ENCODE measurements at places on chromosomes 1 and 21.

GRCh38 chr1:99849413-99849743 is 783 bp upstream of the AGL start:
- peak; percentile 8 for DNase-seq

DNA sequence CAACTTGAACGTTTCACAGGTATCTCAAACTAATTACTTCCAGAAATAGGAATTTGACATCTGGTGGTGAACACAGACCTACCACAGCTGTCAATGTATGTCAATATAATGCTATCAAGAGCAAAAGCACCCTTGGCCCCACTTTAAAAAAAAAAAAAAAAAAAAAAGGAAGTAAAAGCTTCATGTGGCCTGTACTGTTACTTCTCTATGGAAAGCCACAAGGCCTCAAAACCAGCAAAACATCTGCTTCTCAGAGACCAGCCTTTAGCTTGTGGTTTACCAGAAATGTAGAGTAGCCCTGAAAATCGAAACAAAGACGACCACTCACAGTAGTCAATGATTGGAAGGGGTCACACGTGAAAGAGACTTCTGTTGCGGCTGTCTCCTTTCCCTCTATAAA is 109.6 kb downstream of the SLC45A1 start:
- DNase-seq = peak; percentile 20

DNA sequence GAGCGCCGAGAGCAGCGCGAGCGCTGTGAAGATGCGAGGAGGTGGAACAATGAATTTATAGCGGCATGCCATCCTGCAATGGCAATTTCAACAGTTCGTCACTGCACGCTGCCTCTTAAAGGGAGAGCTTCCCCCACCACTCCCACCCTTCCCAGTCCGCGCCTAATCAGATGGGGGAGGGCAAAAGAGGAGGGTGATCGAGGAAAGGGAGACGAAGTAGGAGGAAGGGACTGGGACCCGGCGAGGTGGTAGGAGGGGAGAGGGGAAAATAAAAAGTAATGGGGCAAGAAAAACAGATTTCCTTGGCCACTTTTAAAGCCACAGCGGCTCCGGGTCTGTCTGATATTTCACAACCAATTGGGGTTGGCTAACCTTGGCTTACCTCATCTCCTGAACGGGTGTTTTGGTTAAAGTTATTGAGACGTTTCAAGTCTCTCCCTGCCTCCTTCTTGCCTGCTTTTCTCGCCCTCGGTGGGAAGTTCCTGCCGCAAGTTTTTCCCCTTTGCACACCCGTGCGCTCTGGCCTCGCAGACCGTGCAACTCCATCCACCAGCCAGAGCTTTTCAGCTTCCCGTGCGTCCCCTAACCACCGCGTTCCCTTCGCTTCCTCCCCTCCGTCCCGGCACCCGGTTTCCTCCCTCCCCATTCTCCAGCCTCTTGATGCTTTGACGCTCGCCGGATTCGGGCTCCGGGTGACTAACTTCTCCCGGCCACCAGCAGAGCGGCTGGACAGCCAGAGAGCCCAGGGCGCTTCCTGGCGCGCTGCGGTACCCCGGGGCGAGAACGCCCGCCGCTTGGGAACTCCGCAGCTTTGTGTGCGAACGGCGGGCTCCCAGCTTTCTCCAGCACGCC is at the start of gene ADAMTS5:
Gene ADAMTS5, minus strand, starts transcription at position 27 of the 852 bp plus-strand sequence. CDS start 697 bp downstream, outside the sequence.
- no peak for DNase-seq

DNA sequence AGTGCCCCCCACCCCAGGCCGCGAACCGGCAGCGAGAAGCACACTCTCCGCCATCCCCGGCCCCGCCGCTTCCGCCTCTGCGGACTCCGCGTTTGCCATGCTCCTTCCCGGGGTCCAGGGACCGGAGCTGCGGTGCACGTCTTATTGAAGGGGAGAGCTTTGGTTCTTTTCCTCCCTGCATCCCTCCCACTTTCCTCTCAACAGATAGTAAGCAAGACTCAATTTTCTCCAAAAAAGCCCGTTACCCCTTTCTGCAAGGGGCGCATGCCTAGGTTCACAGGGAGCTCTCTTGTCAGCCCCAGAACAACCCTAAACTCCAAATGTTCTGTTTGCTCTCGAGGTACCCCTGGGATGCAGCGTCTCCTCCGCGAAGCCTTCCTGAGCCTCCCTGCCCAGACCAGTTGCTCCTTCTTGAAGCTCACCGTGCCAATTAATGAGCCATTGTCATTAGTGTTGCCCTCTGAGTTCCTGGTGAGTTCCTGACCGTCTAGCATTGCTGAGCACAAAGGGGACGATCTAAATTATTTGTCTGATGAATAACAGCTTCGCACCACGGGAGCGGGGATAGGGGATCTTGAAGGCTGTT is 8.1 kb downstream of the FOXD3 start:
- no peak for DNase-seq

DNA sequence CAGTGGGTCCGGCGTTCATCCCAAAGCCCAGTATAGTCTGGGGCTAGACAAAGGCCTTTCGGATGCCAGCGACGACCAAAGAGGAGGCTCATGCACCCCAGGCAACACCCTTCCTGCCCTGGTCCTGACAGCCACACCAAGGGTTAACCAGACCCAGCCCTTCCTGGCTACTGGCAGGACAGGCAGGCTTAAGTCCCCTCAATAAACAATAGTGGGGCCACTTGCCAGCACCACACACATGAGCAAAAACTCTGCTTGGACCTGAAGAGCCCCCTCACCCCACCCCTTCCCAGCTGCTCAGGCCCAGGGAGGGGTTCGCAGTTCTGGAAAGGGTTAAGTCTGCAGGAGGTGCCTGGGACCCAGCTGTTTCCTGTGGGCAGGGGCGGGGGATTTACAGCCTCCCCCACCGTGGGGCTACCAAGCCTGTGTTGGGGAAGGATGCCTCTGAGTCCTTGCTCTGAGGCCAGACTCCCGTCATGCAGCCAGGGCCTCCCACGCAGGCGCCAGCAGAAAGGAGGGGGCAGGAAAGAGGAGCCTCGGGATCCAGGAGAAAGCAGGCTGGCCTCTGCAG is 18.2 kb downstream of the PHLDA3 start:
- DNase-seq = no peak

DNA sequence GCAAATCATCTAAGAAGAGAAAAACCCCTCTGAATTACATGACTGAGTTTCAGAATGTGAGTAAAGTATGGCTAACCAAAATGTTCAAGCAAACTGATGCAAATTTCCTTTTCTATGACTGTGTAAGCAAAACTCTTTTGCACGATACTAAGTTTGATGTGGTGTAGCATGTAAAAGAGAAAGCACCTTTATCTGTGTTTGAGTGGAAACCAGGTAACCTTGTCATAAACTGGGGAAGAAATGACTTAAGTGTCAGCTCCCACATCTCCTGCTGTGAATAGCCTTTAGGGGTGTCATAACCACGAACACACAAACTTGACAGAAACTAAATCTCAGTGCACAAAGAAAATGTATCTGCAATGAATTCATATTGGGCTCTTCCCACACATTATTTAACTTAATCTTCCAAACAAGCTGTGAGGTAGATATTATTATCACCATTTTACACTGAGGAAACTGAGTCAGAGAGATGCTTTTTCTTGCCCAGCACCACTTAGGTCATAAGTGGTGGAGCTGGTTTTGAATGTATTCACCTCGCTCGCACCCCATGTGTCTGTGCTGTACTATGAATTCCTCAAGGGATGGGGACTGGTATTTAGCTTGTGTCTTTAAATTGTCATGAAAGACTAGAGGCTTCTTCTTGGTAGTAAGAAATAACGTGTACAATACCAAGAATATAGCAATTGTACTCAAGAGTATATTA is 32.9 kb upstream of the IL12RB2 start:
- no peak for DNase-seq

GRCh38 chr1:221858818-221859611 is 117.1 kb upstream of the DUSP10 start:
- DNase-seq = no peak

- no peak for DNase-seq
Measured at GRCh38 chr1:158180741-158181576, at the start of gene CD1D. Gene CD1D (plus strand): TSS chr1:158180895. CDS start chr1:158181102, 207 bp downstream.

- no peak for DNase-seq
Measured at GRCh38 chr1:32782086-32782485, 35.1 kb downstream of the YARS1 start.
